Natural killer cell (primary cell): ENCODE measurements at places on chromosomes 1 and 21.
A peak's percentile ranks its signal among the peaks of the same experiment; 100 is the strongest.

- no peak for DNase-seq
Observed at GRCh38 chr21:31338908-31339368, 5.1 kb downstream of the TIAM1 start.

DNA sequence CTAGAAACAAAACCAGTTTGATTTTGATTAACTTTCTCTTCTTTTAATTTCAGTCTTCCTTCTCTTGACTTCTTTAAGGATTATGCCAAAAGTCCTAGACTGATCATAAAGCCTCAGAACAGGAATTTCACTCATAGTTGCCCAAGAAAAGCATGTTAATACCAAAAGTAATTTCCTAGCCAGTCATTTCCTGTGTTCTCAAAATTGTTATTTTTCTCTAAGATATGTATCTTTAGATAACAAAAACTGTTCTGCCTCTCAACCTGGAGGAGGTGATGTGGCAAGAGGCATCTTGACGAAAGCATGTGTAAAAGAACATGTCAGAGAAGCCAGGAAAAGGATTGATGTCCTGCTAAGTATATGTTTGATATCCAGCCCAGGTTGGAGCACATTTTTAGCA lies 78.0 kb upstream of the IPO9 start:
- no peak for DNase-seq

DNA sequence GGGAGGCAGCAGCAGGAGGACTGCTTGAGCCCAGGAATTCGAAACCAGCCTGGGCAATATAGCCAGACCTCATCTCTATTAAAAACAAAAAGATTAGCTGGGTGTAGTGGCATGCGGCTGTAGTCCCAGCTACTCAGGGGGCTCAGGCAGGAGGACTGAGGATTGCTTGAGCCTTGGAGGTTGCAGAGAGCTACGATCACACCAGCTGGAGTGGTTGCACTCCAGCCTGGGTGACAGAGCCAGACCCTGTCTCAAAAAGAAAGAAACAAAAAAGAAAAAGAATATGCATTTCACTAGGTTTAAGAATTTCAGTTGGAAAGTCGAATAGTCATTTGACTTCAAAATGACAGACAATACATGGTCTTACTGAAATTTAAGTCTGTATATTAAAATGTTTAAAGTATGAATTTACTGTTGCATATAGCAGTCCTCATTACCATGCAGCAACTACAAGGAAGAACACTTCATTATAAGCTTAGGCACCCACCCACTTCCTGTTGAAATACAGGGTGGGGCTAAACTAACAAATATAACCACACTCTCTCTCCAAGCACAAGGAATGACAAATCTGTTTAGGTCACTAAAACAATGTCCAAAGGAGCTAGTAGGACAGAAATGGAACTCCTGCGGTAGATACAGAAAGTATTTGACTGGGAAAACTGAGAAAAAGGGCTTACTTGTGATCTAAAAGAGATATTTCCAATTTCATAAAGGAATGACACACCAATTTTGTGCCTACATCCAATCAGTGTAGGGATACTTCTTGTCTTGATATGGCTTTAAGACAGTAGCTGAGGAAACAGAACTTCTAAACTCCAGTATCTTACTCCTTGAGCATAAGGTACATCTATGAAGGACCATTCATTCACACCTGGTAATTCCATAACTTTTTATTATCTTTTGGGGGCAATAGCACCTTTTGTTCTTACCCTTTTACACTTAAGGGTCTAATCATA lies 44.1 kb downstream of the GPR3 start:
- DNase-seq = no peak

GRCh38 chr1:191368891-191369654 lies 789.2 kb upstream of the RGS18 start:
- no peak for DNase-seq

DNA sequence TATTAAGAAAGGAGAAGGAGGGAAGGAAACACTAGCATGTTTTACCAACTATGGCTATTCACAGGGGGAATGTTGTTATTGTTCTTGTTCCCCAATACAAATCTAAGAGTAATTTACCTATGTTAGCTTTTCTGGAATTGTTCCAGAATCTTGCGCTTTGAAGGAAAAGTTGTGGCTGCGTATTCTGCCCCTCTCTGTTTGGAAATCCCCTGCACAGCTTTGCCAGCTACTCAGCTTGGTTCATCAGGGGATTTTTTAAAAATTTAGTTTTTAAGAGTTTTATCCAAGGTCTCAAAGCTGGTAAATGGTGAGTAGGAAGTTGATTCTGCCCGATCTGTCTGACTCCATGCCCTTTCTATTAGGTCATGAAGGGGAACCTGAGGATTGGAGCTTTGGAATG lies 9.5 kb upstream of the IRF6 start:
- peak; percentile 60 for DNase-seq

DNA sequence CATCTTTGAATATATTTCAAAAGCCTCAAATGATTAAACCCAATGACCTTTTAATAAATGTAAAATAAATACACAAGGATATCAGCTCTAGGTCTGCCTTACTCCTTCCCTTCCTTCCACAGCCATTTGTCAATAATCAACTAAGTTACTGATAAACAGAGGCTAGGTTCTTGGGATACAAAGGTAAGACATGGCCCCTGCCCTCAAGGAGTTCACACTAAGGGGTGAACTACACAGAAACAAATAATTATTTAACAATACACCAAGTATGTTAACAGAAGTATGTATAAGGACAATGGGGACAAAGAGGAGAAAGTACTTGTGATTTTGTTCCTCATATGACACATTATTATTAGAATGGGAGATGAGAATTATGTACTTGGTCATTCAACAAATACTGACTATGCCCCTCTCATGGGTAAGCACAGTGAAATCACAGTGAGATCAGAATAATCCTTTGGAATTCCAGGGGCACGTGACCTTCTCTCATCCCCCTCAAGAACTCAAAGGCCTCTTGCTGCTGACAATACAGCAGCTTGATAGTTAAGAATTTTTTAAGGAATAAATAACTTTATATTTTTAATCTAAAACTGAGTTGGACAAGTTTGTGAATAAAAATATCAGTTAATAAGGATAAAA lies 40.2 kb downstream of the ATP1B1 start:
- DNase-seq = no peak

DNA sequence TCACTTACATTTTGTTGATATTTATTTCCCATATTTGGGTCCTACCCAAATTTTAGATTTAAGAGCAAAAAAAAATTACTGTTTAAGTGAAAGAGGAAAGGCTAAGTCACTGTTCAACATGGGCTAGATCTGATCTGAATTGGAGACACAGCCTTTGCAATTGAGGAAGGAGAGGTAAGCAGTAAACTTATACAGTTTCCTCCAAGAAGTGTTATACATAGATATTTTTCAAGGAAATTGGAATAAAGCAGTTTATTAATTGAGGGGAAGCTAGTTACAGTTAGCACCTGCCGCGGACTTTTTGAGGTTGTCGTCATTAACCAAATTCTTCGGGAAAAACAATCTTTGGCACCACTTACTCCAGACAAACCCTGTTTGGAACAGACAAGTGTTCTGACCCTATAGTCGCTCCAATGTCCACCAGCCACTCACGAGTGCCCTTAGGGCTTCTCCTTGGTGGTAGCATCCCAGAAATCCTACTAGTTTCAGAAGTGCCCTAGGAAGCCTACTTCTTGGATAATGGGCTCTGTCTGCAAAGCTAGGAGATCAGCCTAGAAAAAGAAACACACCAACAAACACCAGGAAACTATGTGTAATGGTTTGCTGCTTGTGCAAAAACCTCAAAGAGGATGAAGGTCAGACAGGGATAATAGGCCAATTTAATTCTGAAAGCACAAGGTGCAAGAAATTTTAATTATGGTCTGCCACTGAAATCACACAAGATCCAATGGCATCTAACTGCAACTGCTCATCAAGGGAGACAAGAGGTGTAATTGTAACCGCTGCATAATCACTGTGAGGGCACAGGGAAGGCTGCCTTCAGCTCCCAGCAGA lies 2.5 kb downstream of the WLS start:
- DNase-seq = no peak

DNA sequence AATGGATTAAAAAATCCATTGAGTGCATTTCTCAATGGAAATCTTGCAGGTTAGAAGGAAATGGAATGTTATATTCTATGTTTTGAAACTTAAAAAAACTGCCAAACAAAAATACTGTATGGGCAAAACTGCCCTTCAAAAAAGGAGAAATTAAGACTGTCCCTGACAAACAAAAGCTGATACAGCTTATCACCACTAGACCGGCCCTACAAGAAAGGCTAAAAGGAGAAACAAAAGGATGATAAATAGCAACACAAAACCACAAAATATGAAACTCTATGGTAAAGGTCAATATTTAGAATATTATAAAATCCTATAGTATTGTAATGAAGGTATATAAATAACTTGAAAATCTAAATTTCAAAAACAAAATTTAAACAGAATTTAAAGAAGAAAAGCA lies 60.0 kb downstream of the SLC25A24 start:
- no peak for DNase-seq

GRCh38 chr1:213136190-213136917 lies 85.3 kb downstream of the RPS6KC1 start:
- DNase-seq = no peak

DNA sequence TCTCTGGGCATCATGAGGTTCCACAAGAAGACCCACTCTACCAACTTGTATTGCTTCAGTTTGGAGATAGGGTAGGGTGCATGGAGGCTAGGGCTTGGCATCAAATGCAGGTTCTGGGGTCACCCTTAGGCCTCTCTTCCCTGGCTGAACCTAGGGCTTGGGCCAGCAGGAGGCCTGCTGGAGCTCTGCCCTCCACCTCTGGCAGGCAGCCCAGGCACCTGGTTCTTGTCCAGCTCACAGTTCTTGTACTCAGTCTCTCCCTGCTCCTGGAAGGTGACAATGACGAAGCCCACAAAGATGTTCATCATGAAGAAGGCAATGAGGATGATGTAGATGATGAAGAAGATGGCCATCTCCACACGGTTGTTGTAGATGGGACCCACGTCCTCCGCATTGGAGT lies 37.5 kb upstream of the KIF21B start:
- DNase-seq = no peak

DNA sequence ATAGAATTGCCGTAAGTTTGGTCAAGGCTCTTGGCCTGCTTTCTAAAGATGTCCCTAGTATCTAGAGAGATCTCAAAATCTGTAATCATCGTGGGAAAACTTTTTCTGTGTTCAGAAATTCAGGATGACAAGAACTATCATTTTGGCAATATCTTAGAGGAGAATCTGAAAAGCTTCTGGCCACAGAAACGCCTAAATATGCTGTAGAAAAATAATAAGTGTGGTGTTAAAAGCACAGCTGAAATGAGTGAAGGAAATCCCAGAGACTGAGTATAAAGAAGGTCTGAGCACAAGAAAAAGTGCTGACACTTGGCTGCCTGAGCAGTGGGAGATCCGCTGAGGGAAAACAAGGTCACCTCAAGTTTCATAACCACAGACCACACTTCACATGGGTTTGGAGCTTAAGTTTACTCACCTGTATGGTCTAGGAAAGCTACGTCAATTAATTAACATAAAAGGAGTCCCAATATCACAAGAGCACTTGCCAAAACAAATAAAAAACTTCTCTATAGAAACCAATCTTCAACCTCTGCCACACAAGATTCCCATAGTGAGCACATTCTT lies 235.2 kb upstream of the IRF2BP2 start:
- DNase-seq = peak; percentile 88

- DNase-seq = no peak
Observed at GRCh38 chr1:17177651-17178050, 27.3 kb upstream of the PADI1 start.

DNA sequence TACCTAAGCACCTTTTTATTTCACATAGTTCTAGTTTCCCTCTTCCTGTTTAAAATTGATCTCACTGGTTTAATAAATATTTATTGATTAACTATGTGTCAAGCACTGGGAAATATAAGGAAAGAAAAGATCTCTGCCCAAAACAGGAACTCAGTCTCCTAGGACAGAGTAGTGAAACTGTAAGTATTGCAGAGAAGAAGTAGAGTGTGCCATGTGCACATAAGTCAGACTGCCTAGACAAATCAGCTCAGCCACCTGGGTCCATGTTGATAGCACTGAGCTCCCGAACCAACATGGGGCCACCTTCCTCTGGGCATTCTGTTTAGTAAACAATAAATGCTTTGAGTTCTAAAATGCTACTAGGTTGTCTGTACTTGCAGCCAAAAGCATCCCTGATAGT lies 9.8 kb upstream of the SSX2IP start:
- no peak for DNase-seq

DNA sequence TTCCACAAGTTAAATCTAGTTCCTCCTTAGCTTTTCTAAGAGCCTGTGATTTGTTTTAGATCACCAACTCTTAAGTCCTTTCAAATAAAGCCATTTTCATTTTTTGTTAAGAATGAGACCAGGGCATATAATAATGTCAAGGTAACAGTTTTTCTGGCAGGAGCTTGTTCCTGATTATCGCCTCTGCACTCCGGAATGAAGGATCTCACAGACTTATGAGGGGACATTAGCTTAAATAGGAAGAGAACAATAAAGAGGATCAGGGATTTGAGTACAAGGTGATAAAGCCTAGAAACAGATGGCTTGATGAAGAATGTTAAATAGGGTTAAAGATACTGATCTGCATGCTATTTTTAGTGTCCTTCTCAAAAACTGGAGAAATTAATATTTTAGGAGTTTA lies 13.6 kb upstream of the OTUD7B start:
- no peak for DNase-seq

DNA sequence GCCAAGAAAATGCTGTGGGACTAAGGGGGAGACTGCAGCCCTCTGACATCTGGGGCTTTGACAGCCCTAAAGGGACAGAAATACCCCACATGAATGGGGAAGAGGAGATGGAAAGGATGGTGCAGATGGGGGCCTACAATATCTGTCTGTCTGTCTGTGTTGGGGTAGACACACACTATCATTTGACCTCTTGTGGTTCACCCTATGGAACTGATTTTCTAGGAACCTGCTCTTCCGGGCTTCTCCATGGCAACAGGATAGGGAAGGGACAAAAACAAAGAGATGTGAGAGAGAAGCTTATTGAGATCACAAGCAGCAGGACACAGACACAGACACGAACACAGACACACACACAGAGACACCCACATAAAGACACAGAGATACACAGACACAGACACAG lies 17.1 kb downstream of the KIF21B start:
- no peak for DNase-seq

GRCh38 chr1:26471498-26472319 lies 531 bp upstream of the HMGN2 start:
- peak; percentile 30 for DNase-seq

DNA sequence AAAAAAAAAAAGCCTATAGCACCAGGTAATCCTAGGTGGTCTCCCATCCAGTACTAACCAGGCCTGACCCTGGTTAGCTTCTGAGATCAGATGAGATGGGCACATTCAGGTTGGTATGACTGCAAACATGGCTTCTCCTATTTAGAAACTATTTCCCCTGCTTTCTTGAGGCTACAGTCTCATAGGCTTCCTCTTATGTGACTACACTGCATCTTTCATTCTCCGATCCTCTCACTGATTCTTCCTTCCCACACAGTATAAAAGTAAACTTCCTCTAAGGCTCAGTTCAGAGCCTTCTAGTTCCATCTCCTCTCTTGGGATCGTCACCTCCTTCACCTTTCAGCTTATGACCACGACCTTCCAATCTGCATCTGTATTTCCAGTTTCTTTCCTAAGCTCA lies 30.4 kb upstream of the RNF2 start:
- DNase-seq = no peak

GRCh38 chr1:108845991-108846390 lies 10.9 kb downstream of the AKNAD1 start:
- no peak for DNase-seq
